AG04450 (cell line): ENCODE measurements at places on chromosomes 13 and 19.

DNA sequence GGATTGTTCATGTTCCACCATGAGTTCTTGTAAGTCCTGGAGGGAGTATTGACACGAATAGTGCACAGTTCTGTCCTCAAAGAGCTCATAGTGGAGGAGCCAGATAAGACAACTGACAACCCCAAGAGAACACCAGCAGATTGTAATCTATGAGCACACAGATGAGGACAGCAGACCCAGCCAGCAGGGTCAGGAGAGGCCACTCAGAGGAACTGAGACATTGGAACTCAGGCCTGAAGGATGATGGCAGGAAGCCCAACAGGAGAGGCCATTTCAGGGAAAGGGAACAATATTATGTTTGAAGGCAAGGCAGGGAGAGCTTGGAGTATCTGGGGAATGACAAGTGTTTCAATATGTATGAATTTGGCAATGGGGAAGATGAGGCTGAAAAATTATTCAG lies 63.7 kb upstream of the IPO5 start:
- no peak for DNase-seq

- no peak for DNase-seq
Observed at GRCh38 chr13:20728579-20729311, 25.2 kb downstream of the IL17D start.

DNA sequence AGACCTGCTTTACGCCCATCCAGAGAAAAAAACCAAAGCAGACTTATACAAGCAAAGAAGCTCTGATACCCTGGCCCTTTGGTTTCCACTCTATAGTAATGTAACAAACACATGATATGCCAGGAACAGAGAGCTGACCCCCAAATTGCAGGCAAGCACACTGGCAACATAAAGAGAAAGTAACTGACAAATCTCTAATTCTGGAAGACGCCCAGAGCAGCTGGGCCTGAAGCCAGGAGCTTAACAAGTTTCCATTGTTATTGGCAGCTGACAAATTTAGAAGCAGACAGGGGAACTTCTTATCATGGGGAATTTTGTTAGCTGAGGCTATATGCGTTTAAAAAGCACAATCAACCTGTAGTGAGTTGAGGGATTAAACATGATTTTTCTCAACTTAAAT lies 158.0 kb downstream of the DLEU7 start:
- DNase-seq = no peak

- no peak for DNase-seq
Observed at GRCh38 chr13:95188128-95188527, 113.1 kb downstream of the ABCC4 start.

DNA sequence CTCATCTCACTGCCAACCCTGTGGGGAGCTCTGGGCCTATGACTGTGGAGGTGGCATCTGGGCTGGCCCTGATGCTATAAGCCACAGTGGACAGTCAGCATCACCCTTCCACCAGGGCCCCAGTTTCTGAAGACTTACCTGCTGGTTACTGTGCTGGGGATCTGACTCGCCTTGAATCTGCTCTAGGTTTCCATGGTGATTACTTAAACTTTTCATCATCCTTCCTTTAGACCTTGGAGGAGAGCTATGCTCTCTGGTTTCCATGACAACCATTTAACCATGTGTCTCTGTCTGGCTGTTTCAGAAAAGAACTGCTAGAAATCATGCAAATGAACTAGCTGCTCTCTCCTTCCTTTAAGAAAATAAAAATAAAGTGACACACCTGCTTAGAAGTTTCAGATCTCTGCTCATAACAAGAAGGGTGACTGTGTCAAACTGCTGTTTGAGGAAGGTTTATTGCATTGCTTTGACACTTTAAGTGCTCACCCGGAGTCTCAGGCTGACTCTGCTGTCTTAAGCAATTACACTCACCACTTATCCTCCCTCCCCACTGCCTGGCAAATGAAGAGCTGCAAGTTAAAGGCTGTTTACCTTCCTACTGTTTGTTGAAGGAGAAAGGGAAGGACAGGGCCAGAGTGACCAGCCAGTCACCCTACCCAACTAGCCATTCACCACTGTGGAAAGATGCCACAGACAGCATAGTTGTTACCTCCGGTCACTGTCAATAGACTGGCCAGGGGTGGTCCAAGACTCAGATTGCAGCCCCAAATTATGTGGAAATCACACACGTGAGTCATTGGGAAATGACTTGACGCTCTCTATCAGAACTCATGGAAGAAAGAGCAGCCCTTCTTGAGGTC lies 87.6 kb downstream of the HSPH1 start:
- DNase-seq = no peak

DNA sequence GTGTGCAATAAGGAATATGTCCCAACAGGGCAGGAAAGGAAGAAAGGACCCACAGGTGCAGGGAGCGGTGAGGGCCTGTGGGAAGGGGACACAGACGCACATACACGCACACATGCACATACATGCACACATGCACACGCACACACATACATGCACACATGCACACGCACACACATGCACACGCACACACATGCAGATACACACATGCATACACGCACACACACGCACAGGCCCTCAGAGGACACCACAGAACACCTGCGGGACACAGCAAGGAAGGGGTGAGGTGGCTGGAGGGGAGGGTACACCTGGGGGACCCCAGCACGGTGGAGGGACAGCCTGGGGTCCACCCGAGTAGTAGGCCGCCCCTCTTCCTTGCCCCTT lies 12.9 kb downstream of the PIP5K1C start:
- DNase-seq = no peak

DNA sequence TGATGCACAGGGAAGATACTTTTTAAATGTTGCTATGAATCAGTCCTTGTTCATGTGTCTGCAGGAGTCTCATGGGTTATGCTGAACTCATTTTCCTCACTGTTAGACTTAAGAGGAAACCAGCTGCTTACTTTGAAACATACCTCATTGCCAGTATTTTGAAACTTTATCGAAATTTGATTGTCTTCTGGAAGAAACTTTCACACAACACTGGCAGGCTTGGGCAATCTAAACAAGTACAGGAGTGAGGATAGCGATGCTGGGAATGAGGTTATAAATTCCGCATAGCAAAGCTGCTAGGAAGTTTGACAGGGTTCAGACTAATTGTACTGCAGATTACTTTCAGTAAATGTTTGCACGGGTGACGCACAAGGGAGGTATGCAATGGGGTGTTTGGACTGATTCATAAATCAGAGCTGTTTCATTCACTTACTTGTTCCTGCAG lies 245.7 kb downstream of the DNAJC15 start:
- peak; percentile 98 for DNase-seq

DNA sequence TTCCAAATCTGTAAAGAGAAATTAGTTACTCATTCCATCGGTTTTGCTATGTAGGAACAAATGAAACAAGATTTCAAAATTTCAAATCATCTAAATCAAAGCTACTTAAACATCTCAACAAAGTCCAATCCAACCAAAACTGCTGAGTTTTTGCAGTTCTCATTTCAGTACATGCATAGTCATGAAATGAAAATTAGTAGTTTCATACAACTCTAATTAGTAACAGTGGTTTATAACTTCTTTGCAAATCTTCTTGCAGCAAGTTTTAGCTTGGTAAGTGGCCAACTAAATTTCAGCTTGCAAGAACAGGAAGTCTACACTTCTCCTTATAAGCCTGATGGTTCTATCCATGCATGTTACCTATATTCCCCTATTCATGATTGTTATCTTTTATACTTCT lies 75.6 kb downstream of the SPRY2 start:
- no peak for DNase-seq

DNA sequence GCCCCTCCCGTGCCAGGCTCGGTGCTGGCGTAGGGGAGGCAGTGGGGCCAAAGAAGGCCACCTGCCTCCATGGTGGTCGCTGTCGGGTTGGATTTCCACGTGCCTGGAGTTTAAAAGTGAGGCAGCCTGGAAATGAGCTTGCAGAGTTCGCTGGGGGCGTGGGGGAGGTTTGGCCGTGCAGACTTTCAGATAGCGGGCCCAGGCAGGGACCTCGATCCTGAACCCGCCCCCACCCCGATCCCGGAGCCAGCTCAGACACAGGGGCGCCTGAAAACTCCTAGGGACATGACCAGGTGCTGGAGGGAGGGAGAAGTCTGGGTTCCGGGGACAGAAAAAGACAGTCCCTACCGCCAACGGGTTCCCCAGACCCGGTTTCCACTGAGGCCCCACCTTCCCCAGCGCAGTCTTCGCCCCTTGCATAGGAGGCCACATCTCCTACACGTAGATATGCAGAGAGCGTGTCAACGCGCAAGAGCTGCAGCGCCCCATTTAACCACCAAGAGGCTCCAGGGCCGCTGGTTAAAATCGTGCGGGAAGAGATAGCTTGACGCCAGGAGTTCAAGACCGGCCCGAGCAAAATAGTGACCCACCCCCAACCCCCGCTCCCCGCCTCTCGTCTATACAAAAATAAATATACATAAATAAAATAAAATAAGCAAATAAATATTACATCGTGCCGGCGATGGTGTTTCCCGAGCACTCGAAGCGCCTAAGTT lies 8.5 kb downstream of the CCDC8 start:
- DNase-seq = no peak

DNA sequence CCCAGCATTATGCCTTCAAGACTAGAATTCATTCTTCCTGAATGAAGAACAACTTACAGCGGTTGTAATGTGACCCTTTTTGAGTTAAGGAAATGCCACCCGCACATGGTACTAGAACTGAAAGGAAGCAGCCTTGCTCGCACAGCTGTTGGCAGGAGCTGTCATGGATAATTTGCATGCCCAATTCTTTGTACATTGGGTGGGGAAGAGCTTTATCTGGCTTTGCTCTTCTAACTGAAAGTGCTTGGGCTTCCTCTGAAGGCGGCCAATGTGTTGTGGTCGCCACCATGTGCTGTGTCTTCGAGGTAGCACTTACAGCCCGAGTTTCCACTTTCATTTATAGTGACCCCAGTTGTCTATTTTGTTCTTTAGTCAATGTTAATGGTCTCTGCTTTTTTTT lies 3.4 kb downstream of the CCNE1 start:
- DNase-seq = no peak

GRCh38 chr13:80973721-80974120 lies 632.8 kb upstream of the SPRY2 start:
- no peak for DNase-seq

GRCh38 chr13:42762251-42762650 lies 19.1 kb upstream of the FAM216B start:
- no peak for DNase-seq

- no peak for DNase-seq
Observed at GRCh38 chr13:82036602-82037001, 1695.7 kb upstream of the SPRY2 start.

GRCh38 chr19:34337739-34338138 lies 27.3 kb upstream of the GPI start:
- no peak for DNase-seq

DNA sequence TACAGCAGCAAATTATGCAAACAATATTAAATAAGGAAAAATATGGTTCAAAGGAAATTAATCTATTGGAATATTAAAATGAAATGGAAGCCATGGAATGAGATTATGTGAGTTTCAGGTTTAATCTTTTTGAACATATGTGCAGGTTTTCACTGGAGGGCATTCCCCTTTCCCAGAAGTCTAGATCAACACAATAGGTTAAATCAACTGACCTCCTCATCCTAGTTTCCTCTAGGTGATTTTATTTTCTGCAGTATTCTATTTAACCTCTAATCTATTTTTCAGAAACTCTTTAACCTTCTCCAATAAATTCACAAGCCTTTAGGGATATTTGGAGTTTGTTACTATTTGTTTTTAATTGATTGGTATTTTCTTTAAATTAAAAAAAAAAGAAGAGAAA lies 2657.6 kb upstream of the PCDH20 start:
- DNase-seq = no peak

GRCh38 chr13:99261059-99261458 lies 2.9 kb upstream of the GPR18 start:
- no peak for DNase-seq

GRCh38 chr13:38202740-38203139 lies 146.9 kb upstream of the UFM1 start:
- DNase-seq = no peak

GRCh38 chr19:44640518-44640917 lies 3.2 kb upstream of the PVR start:
- DNase-seq = no peak

DNA sequence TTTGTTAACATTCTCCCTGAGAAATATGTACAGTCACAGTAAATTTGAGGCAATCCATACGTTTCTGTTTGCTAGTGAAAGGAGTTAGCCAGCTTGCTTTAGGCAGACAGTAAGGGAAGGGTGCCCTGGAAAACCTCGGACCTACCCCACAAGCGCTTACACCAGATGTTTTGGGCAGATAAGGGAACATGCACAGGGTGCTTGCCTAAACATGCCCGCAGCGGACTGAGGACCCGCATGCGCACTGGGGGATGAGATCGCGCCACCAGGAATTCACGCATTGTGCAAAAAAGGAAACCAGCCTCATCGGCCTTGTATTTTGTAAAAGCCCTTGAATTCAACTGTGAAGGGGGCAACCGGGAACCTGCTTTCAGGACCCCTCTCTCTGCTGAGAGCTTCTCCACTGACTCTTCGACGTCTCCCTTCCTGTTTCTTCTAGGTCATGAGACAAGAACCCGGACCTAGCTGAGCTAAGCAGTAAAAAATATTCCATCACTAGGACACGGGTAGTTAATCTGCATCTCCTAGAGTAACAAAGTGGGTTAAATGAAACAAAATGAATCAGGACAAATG lies 1399.2 kb upstream of the ATXN8OS start:
- DNase-seq = no peak

- DNase-seq = no peak
Observed at GRCh38 chr13:110092831-110093247, 214.1 kb downstream of the COL4A1 start.

DNA sequence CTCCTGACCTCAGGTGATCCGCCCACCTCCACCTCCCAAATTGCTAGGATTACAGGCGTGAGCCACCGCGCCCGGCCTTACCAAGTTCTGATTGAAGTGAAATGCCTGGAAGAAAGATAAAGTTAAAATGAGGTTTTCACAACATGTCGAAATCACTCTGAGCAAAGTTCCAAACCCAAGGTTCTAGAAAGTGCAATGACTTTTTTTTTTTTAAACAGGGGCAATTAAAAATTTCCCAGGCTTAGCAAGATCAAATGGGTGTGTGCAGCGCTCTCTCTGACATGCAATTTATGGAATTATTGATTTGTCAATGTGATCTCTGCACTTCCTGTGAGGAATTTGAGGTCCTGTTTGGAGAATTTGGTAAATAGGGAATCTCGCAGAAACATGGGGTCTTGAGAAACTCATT lies 12.8 kb upstream of the MAP2K2 start:
- no peak for DNase-seq

DNA sequence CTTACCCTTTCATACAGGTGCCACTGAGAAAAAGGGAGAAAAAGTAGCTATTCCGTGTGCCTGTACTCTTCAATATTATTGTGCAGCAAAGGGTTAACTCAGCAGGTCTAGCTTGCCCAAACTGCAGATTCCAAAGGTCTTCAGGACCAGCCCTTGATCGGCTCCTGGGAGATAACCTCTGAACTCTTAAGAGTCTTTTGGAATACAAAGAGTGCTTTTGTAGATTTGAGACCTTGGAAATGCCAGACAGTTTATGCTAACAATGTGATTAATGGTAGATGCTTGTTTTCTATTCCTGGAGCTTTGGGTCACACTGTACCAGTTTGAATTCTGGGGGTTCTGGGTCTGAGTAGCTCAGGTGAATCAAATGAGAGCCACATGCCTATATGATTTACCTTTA lies 844.7 kb upstream of the MIR17HG start:
- DNase-seq = no peak
